ENCODE measurements at places on chromosomes 12 and 14. TPM values are rescaled to one million over a fixed set of nuclear protein-coding genes. Genes with fewer than 3 reads are reported as not detected.

Gene MYF5
- total RNA-seq, result not detected

Gene TTC8
- 5.9 TPM for total RNA-seq

Gene SLC25A47
- total RNA-seq, result not detected

Gene KRT6C
- not detected for total RNA-seq

Gene MRPS35
- total RNA-seq, result 59.1 TPM

GRCh38 chr12:10716704-10717315 lies 6.3 kb downstream of the YBX3 start:
- peaks cover 18% of the 10 kb centered on the region for H3K4me1 ChIP-seq
- no peaks in the 10 kb centered on the region for H3K36me3 ChIP-seq
- H3K4me3 ChIP-seq, result no peak overlapping the region
- H3K27me3 ChIP-seq, result no peaks in the 10 kb centered on the region
- DNase-seq, result no peak

DNA sequence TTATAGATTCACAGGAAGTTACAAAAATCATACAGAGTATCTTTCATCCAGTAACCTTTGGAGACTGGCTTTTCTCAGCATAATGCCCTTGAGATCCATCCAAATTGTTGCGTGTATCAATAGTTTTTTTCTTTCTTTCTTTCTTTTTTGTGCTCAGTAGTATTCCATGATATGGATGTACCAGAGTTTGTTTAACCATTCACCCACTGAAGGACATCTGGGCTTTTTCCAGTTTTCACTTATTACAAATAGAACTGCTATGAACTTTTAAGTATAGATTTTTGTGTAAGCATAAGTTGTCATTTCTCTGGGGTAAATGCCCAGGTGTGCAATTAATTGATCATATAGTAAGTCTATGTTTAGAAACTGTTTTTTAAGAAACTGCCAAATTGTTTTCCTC lies 79.4 kb downstream of the FBXL14 start:
- no peaks in the 10 kb centered on the region for H3K27me3 ChIP-seq
- no peaks in the 10 kb centered on the region for H3K36me3 ChIP-seq
- no peak for DNase-seq
- no peaks in the 10 kb centered on the region for H3K4me1 ChIP-seq
- no peak overlapping the region for H3K27ac ChIP-seq

DNA sequence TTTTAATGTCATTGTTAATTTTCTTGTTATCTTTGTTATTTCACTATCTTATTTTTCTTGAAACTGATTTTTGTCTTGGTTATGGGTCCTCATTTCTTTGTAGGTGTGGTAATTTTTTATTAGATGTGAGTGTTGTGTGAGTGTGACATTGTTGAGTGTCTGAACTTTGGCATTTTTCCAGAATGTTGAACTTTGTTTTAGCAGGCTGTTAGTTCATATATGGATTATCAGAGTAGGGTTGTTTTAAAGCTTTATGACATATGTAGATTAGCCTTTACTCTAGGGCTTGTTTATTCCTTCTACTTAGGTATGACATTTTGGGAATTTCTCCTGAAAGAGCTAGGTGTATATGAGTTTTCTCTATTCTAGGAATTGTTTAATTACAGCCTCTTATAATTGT lies 103.9 kb downstream of the ARID2 start:
- H3K27ac ChIP-seq, result no peak overlapping the region
- H3K36me3 ChIP-seq, result peaks cover 4% of the 10 kb centered on the region
- no peaks in the 10 kb centered on the region for H3K27me3 ChIP-seq
- H3K4me3 ChIP-seq, result no peak overlapping the region

DNA sequence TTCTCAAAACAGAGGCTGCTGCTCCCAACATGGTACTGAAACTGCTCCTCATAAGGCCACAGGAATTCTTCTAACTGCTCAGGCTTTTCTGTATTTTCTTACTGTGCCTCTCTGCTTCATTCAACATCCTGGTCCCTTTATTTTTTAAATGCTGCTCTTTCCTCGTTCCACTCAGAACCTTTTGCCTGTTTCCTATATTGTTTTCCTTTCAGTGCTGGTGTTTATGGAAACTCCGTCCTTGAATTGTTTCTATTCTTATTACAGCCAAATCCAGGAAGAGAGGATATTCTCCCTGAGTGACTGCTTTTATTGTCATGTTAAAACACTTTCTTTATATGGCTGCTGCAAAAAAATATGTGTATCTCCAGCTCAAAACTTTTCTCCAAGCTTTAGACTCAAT lies 173.0 kb upstream of the E2F7 start:
- H3K36me3 ChIP-seq, result no peaks in the 10 kb centered on the region
- DNase-seq, result no peak
- H3K4me3 ChIP-seq, result no peak overlapping the region

GRCh38 chr14:87084908-87085307 lies 908.1 kb downstream of the GALC start:
- H3K27me3 ChIP-seq, result no peaks in the 10 kb centered on the region
- H3K4me3 ChIP-seq, result no peak overlapping the region
- DNase-seq, result no peak

- H3K27ac ChIP-seq, result no peak overlapping the region
- no peaks in the 10 kb centered on the region for H3K36me3 ChIP-seq
- no peak overlapping the region for H3K4me3 ChIP-seq
- H3K27me3 ChIP-seq, result no peaks in the 10 kb centered on the region
- DNase-seq, result no peak
- H3K4me1 ChIP-seq, result no peaks in the 10 kb centered on the region
Measured at GRCh38 chr12:118866346-118866745, 115.0 kb upstream of the SRRM4 start.

DNA sequence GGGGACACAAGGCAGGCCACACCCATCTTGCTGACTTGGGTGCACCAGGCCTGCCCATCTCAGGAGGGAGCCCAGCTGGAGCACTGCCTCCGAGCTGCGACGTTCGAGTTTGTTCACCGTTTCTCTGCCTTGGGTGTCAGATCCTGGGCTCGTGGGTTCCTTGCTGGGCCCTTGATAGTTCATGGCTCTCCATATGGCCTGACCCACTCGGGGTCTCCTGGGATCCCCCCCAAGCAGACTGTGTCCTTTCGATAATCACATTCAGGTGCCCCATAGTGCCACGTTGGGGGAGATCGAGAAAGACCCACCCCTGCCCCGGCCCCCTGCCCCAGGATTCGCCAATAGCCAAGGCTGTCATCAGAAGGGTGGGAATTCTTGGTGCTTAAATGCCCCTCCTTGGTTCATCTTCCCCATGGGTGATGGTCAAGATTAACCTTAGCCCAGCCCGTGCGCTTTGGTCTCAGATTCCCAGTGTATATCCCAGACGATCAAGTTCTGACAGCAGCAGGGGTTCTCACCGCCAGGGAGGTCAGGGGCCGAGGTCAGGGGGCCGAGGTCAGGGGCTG lies 7.4 kb downstream of the RFLNA start:
- H3K4me1 ChIP-seq, result no peaks in the 10 kb centered on the region
- no peaks in the 10 kb centered on the region for H3K27me3 ChIP-seq
- no peak overlapping the region for H3K4me3 ChIP-seq
- H3K36me3 ChIP-seq, result no peaks in the 10 kb centered on the region

DNA sequence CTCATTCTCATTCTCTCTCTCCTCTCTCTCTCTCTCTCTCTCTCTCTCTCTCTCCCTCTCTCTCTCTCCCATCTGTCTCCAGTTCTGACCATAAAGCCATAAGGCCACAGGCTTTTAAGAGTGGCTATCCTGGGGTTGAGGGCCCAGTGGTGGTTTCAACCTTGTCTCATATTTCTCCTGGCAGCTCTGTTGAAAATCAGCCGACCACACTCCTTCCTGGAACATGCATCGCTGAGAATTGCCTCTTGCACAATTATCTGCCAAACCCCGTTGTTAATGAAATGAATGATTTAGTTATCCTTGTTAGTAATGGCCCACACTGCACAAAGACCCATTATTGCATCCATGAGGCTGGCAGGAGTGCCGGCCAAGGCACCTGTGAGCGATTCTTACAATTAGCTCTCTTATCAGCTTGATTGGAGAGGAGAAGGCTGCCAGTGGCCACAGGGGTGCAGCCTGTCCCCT lies 30.4 kb upstream of the KCNA5 start:
- H3K4me3 ChIP-seq, result no peak overlapping the region
- H3K27ac ChIP-seq, result no peak overlapping the region
- DNase-seq, result no peak
- H3K4me1 ChIP-seq, result no peaks in the 10 kb centered on the region

DNA sequence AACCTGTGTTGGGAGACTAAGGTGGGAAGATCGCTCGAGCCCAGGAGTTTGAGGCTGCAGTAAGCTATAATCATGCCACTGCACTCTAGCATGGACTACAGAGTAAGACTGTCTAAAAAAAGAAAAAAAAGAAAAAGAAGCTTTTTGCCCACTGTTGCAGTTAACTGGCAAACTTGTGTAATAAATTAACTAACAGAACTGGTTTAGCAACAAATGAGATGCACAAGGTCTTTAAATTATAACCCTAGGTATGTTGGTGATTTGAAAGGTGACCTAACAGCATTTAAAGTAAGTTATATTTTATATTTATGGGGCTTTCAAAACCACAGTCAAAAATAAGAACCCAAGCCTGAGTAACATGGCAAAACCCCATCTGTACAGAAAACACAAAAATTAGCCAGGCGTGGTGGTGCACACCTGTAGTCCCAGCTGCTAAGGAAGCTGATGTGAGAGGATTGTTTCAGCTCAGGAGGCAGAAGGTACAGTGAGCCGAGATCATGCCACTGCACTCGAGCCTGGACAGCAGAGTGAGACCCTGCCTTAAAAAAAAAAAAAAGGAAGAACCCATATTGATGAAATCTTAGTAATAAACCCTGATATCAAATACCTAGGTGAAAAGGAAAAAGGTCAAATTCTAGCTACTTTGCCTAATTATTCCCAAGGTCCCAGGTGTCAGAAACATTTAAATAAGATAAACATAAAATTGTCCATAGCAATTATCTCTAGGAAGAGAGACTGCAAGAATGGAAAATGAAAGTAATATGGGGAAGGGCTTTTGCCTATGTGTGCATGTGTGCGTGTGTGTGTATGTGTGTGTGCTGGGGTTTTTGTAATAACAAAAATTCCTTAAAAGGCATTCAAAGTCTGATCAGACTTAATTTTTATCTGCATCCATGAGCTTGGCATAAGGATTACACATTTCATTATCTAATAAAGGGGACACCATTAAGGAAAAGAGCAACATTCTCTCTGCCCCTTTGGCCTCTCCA lies 15.4 kb downstream of the SYNE2 start:
- DNase-seq, result no peak
- peak overlapping the region; percentile 47 for H3K4me3 ChIP-seq
- H3K36me3 ChIP-seq, result no peaks in the 10 kb centered on the region
- no peaks in the 10 kb centered on the region for H3K27me3 ChIP-seq

DNA sequence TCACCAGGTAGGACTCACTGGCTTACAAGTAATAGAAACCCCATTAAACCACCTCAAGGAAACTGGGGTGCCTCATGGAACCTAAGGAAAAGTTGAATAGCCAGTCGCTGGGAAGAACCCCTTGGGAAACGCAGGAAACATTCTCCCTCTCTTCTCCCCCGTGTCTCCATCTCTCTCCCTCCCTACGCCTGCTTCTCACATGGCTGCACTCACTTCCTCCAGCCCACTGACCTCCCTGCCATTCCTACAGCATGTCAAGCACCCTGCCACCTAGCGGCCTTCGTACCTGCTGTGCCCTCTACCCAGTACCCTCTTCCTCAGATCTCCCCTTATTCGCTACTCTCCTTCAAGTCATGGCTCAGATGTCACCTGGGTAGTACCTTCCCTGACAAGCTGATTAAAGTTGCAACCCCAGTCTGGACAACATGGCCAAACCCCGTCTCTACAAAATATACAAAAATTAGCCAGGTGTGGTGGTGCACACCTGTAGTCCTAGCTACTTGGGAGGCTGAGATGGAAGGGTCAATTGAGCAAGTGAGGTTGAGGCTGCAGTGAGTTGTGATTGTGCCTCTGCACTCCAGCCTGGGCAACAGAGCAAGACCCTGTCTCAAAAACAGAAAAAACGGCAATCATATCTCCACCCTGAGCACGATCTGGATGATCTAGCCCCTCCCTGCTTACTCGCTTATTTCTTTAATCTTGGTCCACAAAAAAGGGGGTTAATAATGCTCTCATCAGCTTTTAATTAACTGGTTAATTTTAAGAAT lies 6.4 kb upstream of the DTX1 start:
- H3K27me3 ChIP-seq, result no peaks in the 10 kb centered on the region
- peaks cover 15% of the 10 kb centered on the region for H3K4me1 ChIP-seq
- H3K4me3 ChIP-seq, result no peak overlapping the region
- no peak for DNase-seq
- no peaks in the 10 kb centered on the region for H3K36me3 ChIP-seq

Measured in CD8-positive, alpha-beta memory T cell (primary cell).